ENCODE measurements at places on chromosomes 2 and 18.

- DNase-seq, result no peak
These were observed 88.8 kb downstream of the INHBB start for GRCh38 chr2:120434492-120435308.

DNA sequence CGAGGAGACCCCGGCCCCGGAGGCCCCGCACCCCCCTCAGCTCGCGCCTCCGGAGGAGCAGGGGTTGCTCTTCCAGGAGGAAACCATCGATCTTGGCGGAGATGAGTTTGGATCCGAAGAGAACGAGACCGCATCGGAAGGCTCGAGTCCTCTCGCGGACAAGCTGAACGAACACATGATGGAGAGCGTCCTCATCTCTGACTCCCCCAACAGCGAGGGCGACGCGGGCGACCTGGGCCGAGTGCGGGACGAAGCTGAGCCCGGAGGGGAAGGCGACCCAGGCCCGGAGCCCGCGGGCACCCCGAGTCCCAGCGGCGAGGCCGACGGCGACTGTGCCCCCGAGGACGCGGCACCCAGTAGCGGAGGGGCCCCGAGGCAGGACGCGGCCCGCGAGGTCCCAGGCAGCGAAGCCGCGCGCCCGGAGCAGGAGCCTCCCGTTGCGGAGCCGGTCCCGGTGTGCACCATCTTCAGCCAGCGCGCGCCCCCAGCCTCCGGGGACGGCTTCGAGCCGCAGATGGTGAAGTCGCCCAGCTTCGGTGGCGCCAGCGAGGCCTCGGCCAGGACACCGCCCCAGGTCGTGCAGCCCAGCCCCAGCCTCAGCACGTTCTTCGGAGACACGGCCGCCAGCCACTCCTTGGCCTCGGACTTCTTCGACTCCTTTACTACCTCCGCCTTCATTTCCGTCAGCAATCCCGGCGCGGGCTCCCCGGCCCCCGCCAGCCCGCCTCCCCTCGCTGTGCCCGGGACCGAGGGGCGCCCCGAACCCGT lies 8.3 kb downstream of the TRAPPC12 start:
- no peak for DNase-seq

GRCh38 chr2:51268191-51268590 lies 236.3 kb upstream of the NRXN1 start:
- DNase-seq, result no peak

DNA sequence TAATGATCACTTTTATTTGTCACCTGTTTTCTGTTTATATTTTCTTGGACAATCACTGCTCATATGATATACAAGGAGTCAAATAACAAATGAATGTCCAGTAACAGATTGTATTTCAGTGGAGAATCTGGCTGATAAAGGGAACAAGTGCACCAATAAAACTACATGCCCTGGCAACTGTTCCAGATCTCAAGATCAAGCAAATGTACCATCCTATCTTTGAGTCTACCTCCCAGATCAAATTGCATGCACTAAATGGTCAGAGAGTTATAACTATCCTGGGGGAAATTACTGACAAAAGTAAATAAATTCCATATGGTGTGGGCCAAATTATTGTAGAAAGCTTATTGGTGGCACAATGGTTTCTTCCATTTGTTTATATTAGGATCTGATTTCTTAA lies 452.8 kb downstream of the MBD2 start:
- DNase-seq, result no peak

GRCh38 chr2:33000986-33001385 lies 54.2 kb downstream of the LTBP1 start:
- no peak for DNase-seq

DNA sequence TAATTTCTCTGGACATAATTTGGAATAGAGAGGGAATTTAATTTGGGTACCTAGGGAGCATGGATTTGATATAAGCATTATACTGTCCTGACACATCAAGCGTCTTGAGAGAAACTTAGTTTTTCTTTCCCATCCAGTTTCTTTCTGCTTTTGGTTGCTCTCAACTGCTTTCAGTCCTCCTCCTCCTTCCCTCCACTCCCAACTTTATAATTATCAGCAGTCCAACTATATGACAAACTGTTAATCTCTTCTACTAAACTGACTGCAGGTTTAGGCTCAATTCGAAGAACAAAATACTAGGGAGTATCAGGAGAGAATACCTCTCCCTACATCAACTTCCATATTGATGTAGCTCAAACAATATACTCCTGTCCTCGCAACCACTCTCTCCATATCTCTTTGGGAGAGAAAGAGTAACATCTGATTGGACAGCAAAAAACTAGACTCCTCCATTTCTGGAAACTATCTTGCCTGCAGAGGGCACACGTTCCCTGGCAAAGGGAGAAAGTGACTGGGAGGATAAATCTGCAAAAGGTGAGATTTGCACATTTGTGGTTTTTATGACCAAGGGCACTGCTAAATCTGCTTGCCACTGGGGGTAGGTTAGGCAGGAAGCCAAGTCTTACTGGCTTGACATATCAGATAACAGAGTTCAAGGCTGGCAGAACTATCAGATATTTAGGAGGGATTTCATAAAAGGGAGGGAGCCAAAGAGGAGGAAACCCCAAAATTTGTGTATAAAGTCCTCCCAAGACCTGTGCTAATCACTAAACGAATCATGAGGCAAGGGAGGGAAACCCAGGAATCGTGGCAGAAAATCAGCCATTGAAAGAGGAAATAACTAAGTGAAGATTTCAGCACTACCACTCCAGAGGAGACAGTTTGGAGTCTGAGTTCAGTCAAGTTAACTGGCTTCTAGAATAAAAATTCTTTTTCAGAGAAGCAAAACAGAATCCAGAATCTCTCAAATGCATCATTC lies 40.0 kb downstream of the ICA1L start:
- no peak for DNase-seq

DNA sequence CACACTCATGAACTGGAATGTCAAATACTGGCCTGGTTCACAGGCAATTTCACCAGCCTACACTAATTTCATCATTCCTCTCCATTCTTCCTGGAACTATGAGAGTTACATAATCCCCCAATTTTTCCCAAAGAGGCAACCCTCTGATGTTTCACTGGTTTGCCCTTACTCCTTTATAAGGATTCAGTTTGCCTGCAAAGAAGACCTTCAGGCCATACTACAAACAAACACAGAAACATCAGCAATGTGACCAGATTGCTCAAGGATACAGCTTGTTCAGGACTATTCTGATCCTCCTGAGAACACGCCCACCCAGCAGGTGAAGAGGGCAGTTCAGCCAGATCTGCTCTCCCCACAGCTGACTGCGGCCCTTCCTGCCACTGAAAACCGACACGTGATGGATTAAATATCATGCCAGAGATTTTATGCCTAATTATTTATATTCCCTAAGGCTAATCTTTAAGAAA lies 215.5 kb downstream of the ETAA1 start:
- no peak for DNase-seq

DNA sequence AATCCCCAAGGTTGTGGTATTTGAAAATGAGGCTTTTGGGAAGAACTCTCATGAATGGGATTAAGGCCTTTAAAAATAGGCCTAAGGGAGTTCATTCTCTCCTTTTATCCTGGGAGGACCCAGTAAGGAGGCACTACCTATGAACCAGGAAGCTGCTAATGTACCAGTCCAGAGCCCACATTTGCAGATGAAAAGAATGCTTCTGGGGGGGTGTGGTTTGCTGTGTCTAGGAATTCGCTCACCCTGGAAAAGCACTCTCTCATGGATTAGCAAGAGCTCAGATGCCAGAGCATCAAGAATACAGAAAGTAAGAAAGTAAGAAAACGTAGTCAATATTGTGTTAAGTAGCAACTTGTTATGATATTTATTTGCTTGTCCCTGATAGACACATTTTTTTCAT lies 785.7 kb upstream of the GYPC start:
- DNase-seq, result no peak

DNA sequence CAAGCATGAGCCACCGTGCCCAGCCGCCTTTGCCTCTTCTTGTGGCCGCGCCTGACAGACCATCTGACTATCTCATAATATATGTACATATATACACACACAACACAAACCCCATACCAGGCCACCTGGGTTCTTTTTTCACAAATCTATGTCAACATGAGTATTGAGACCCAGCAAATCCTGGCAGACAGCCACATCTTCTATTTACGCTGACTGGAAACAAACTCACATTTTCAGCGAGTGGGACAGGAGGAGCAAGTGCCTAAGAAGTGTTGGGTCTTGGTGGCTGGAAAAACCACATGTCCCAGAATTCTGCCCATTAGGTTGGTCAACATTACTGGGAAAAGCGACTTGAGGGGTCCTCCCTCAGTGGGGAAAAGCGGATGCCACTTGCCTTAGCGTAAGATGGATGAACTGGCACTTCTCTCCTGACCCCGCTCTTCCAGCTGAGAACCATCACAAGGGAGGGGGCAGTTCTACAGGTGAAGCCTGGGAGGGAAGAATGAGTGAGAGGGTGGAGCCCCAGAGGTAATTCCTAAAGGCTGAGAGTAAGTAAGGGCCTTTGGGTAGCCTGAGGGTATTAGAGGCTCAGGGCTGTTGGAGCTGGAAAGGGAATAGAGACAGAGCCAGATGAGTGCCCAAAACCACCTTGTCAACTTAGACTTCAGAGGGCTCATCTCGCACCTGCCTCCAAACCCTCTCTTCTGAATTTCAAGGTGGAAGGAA lies 1.9 kb downstream of the SCYGR3 start:
- no peak for DNase-seq

DNA sequence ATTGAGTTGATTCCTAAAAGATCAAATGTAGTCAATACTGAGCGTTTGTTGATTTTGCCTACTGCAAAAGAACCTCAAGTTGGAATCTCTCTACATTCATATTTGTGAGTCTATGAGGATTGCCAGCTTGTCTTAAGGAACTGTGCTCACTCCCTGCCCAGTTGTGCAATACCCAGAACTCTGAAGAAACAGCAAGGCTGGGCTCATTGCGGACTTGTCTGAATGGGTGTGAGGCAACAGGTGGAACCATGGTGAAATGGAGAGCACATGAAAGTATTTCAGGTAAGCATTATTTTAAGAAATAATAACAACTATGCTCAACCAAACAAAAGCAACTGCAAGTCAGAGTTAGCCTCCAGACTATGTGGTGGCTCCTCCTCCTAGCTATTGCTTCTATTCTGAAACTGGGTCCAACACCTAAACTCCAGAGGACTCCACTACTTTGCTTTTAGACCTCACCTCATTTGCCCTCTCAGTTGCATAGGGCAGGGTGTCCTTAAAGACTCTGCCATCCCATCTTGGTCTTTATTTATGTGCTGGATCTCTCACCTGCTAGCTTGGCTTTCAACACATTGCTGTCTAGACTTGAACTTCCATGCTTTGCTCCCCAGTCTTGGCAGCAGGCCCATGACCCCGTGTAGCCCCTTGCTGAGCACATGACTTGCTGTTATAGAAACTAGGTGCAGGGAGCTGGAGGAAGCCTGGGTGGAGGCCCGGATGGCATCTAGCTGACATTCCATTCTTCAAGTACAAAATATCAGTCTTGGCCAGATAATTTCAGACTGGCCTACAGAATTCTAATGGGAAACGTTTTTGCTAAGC lies 94.8 kb upstream of the ARL5A start:
- no peak for DNase-seq

- DNase-seq, result no peak
These were observed 153.3 kb upstream of the NOSTRIN start for GRCh38 chr2:168649105-168649504.

DNA sequence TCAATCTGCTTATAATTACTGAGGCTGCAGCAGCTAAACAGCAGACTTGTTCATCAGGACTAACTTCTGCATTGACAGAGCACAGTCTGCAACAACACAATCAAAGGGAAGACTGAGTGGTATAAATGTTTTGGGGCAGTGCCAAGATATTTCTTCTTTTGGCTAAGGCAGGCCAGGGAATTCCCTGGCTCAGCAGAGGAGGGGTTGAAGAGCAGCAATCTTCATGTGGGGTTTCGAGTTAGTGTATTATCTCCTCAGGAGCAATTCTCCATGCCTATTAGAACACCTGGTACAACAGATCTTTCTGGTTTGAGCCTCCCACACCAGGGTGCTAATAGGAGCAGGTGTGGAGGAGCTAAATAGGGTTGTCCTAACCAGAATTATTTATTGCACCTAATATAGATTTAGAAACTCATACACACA lies 103.0 kb upstream of the STK17B start:
- no peak for DNase-seq

DNA sequence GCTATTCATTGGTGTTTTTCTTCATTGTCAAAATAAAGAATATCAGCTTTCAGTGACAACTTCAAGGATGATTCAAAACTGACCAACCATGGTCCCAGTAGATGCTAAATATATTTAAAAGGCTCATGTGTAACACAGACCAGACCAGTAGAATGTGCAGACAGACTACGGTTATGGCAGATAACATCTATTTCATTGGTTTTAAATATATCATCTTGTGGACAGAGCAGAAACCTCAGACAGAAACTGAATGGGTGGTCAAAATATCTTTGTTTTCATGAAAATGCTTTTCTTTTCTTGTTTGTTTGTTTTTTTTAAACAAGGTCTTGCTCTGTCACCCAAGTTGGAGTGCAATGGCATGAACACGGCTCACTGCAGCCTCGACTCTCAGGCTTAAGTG lies 107.4 kb upstream of the CREB1 start:
- DNase-seq, result no peak

DNA sequence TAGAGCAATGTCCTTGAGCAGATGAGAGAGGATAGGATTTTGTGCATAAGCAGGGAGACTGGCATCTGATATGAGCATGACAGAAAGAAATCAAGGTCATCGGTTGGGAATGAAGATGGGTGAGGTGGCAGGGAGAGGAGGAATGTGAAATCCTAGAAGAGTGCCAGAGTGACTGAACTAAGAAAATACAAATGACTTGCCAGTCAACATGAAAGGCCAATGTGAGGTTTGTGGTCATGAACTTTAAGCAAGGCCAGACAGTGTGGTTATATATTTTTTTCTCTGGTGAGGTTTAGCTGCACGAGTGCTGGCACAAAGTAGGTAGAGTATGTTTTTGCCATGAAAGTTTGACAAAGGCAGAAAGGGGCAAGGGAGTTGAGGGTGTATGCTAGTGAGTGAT lies 21.2 kb downstream of the QPCT start:
- DNase-seq, result no peak

DNA sequence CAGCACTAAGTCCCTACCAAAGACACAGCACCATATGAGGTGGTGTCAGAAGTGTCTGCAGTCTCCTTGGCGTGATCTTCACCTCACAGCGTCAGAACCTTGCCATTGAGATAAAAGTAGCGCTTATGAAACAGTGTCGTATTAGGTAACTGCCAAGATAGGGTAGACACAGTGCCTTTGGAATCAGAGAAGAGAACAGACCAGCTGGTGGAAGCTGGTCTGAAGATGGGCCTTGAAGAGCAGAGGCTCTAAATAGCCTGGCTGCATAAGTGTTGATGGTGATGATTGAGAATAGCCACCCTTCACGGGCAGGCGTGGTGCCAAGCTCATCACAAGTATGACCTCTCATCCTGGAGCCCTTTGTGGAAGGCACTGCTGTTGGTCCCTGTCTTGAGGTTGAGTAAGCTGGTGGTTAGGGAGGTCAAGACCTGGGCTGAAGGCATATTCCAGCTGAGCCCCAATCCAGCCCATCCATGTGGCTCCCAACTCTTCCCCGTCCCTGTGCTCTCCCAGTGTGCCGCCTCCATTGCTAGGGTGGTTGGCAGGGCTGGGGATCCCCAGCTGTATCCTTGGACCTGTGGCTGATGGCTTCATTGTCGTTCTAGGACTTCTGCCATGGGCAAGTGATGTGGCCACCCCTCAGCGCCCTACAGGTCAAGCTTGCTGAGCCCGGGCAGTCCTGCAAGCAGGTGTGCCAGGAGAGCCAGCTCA lies 187.4 kb downstream of the MGAT5 start:
- no peak for DNase-seq
